Stromal cell of bone marrow (primary cell): ENCODE measurements at places on chromosomes 2 and 18.
A peak's percentile ranks its signal among the peaks of the same experiment; 100 is the strongest.

GRCh38 chr2:72825257-72826155 lies at the start of gene EXOC6B:
TSS of gene EXOC6B (minus strand) at chr2:72826033.
- DNase-seq, result peak; percentile 82

GRCh38 chr2:149290662-149291061 lies 39.7 kb upstream of the LYPD6 start:
- DNase-seq, result no peak

GRCh38 chr2:238159071-238159539 lies 335 bp downstream of the ERFE start:
- no peak for DNase-seq

- no peak for DNase-seq
These were observed 172.8 kb downstream of the MYT1L start for GRCh38 chr2:2158189-2158826.

- DNase-seq, result no peak
These were observed 153.5 kb upstream of the NFATC1 start for GRCh38 chr18:79242246-79242645.

DNA sequence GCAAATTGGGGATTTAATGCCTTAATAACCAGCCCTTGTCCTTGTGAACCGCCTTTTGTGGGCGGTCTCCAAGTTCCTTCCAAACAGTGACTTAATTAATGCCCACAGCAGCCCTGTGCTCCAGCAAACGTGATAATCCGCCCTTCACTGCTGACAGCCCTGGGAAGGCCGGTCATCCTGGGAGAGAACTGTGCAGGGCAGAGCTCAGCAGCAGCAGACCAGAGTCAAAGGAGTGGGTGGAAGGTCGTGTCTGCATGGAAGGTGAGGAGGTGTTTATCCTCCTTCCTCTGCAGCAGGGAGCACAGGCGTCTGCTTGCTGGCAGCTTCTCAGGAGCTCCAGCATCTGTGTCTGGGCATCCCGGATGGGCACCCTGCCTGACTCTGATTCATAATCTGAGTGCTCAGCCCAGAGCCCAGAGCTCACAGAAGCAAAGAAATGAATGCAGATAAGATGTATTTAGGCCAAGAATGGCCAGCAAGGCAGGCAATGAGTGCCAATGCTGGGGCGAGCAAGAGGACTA lies 270.0 kb upstream of the PXDN start:
- DNase-seq, result peak; percentile 47

- peak; percentile 54 for DNase-seq
These were observed 179.3 kb downstream of the GLI2 start for GRCh38 chr2:120914839-120915521.

DNA sequence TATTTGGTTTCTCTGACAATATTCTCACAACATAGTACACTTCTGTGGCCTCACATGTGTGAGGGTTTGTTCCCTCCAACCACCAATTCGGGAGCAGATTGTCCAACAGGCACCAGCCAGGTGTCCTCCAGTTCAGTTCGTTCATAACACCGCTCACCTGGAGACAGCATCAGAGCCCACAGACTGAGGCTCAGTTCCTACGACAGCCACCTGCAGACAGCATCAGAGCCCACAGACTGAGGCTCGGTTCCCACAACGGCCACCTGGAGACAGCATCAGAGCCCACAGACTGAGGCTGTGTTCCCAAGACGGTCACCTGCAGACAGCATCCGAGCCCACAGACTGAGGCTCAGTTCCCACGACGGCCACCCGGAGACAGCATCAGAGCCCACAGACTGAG lies 58.2 kb upstream of the SNTG2 start:
- no peak for DNase-seq

DNA sequence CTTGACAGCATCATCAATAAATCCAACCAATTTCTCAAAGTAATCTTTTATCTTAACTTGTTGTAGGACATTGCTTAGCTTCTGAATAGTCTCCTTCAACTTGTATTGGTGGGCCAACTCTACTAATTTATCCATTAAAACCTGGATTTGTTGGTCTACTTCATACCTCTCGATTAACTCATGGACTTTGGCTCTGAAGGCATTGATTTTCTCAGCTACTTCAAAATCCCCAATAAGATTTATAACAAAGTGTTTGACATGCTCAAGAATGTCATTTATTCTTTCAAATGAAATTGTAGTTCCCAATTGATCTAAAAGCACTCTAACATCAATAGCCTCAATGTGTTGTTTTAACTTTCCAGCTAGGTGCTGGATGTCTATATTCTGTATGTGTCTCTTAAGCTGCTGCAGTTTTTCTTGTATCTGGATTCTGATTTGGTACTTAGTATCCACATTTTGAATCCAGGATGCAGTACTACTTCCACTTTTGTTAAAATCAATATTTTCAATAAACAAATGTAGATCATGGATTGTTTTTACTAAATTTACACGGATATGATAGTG lies 34.1 kb downstream of the APOB start:
- DNase-seq, result no peak

DNA sequence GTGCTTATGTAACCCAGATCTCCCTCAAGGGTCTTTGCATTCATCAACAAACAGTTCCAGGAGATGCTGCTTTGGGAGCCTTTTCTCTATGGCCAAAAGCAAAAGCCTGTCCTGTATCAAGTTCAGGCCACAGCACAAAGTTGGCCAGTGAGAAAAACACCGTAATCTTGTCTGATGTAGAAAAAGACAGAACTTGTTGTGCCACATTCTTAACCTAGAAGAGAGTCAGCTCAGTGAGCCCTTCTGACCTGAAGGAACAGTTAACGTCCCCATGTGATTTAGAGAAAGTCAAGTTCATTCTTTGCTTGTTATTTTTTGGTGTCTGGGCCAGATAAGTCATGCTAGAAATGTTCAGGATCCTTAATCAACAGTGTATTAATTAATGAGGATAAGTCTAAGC lies 7.8 kb upstream of the CNDP1 start:
- no peak for DNase-seq
